Stimulated activated CD4-positive, alpha-beta T cell treated with anti-CD3 and anti-CD28 coated beads, Interleukin-4, amount 100 ng/mL, for 24 hours (primary cell): ENCODE measurements at places on chromosomes 2 and 18.

- DNase-seq = peak; percentile 26
Measured at GRCh38 chr2:74290466-74291217, 52.6 kb downstream of the SLC4A5 start.

GRCh38 chr2:68812251-68812650 lies 58.9 kb downstream of the BMP10 start:
- DNase-seq = no peak

GRCh38 chr2:207131594-207131993 lies 34.2 kb downstream of the KLF7 start:
- DNase-seq = no peak

DNA sequence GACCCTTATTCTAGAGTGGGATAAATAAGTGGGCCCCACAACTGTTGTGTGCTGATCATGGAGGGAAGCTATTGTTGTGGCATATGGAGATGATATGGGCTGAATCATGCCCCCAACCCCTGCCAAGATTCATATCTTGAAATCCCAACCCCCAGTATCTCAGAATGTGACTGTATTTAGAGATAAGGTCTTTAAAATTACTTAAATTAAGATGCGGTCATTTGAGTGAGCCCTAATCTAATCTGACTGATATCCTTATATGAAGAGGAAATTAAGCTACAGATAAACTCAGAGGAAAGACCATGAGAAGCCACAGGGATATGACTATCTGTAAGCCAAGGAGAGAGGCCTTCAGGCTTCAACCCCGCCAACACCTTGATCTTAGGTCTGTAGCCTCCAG lies 188.3 kb upstream of the RND3 start:
- no peak for DNase-seq

DNA sequence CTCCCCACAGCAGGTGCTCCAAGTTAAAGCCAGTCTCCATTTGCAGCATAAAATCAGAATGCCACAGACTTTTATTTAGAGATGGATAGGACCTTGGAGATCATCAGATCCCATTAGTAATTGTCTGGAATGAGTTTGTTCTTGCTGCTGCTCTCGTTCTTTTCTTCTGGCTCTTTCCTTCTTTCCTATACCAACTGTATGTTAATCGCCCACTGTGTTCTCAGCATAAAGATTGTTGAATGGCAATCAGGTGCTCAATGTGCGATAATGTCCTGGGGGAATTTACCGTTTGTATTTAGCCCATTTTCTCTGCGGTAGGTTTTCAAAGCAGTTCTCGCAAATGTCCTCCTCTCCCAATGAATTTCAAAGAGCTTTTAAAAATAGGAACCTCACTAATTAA lies 3.3 kb downstream of the GPR39 start:
- DNase-seq = no peak

DNA sequence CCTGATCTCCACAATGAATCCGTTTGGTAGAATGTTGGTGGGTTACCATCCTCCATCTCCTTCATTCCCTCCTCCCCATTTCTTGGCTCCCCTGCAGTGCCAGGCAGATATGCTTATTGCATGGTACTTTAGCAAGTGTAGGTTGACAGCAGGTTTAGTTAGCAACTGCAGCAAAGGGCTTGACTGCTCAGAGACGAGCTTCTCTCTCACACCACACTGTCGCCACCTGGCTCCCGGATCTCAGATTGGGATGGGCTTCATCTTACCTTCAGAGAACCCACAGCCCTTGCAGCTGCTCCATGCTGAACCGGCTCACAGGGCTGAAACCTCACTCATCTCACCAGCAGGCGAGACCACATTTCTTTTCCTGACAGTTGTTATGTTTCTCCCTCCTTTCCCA lies 88.8 kb downstream of the VWA3B start:
- DNase-seq = no peak

DNA sequence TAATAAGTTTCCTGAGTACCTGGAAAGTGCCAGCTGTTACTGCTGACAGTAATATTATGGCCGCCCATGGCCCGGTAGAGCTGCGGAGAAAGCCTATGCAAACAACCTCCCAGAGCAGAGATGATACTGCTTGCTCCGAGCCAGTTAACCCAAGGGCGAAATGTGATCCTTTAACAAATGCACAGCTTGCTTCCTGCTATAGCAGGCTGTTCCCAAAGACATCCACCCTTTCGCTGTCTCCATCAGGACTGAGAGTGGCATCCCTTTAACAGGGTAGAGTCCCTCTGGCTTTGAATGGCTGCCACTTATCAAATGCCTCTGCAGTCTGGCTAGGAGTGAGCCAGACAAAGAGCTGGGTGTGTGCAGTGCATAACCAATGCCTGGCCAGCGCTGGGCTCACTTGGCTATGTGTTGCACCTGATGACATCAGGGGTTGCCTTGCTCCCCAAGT lies 69.7 kb upstream of the DAPL1 start:
- no peak for DNase-seq

DNA sequence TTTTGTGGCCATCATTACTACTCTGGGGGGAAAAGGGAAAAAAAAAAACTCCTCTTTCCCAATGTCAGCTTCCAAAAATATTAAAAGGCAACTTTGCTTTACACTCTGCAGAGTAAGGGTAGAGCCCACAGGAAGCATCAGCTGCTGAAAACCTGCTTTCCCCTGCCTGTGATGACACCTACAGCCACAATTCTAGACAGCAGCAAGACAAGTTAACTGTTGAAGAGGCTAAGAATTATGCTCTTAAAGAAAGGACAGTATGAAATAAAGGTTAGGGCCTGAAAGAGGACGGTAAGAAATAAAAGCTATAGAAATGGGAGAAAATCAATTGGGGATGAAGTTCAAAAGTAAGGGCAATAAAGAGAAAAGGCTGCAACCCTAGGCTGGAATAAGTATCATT lies 3.0 kb downstream of the PDE11A start:
- no peak for DNase-seq
